ENCODE measurements at places on chromosomes 6 and 20.

DNA sequence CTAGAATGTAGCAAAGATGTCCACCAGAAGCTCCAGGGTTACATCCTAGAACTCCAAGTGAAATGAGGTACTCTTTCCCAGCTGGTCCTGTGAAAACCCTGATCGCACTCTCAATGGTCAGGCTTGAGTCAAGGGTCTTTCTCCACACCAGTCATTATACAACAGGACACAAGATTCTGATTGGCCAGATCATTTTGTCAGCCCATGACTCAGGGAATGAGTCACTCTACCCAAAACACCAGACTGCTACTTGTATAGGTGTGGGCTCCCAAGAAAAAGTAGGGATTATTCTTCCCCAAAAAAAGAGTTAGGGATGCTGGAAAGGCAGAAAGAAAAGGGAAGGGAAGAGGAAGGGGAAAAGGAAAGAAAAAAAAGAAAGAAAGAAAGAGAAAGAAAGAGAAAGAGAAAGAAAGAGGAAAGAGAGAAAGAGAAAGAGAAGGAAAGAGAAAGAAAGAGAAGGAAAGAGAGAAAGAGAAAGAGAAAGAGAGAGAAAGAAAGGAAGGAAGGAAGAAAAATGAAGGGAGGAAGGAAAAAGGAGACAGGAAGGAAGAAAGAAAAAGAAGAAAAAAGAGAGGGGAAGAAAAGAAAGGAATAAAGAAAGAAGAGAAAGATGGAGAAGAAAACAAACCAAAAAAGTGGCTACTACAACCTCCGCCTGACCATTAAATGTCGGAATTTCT lies 30.5 kb downstream of the ANKEF1 start:
- no peak for DNase-seq

DNA sequence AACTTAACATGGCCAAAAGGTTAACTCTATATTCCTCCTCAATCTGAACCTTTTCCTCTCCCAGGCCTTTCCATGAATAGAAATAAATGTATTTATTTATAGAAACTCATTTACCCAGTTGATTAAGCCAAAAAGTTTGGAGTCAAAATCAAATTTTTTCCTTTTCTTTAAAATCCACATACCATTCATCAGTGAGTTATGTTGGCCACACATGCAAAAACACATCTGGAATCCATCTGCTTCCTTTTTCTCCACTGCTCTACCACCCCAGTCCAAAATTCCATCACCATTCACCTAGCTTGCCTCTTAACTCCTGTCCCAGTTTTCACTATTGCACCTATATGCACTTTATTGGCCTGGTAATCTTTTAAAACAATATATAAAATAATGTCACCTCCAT lies 62.4 kb upstream of the TMEM200A start:
- no peak for DNase-seq

DNA sequence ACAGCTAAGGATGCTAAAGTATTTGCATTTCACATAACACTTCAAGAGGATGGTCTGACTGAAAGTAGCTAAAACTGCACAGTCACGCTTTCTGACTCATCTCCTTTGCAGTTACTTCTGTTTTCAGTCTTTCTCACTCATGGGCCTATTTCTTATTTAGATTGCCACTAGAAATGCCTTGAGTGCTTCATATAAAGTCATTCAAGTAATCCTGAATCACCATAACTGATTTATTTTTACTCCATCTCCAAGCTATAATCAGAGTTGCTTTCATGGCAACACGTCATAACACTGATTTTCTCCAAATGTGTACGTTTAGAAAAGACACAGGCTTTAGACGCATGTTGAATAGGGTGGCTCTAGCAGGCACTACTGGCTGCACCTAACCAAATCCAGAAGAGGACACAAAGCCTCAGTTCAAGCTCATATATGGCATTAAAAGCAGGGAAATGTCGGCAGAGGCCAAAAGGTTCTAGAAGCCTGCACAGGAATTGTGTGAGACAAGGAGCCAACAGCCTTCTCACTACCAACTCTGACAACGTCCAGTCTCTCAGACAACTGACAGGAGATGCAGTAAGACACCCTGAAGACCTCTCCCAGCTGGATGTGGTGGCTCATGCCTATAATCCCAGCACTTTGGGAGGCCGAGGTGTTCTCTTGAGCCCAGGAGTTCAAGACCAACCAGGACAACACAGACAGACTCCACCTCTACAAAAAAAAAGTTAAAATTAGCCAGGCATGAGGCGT lies 64.1 kb upstream of the BEND6 start:
- no peak for DNase-seq

DNA sequence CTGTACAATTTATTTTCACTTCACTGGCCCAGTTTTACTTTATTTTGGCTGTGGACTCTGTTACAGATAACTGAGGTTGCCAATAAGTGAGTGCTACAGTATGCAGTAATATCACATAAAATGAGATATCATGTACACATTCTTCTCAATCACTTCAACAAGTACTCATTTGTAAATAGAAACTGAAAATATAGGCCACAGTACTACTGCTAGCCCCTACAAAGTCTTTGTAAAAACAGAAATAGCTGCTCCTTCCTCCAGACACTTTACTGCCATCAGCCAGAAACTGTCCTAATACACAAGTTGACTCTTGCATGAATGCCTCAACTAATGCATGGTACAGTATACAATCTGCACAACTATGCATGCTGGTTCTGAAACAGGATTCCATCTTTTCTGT lies 9.2 kb downstream of the DTNBP1 start:
- no peak for DNase-seq

DNA sequence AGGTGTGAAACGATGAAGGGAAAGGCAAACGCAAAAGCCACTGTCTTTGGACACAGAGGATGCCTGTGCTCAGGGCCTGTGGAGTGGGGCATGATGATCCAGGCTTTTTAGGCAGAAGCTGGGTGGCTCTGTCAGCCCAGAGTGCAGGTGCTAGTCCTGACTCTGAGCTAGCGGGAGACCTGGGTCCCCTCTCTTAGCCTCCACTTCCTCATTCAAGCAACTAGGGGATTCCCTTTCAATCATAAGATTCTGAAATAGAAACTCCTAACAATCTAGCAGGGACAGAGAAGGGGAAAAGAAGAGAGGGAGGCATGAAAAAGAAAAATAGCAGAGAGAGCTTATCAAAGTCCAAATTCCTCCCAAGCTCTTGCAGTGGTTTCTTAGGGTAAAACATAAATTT lies 7.6 kb upstream of the HIVEP2 start:
- no peak for DNase-seq

DNA sequence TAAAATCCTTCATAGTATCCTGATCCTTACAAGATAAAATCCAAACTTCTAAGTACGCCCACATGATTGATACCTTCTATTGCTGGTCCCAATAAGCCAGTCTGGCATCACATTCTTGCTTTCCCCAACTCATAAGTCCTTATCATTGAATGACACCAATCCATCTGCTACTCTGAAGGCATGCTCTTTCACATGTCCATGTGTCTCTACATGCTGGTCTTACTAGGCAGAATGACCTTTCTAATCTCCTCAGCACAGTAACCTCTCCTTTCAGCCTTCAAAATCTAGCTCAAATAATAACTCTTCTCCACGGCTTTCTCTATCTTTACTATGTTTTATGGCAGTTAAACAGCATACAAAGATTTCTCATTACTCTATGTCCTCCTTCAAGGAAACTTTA lies 71.1 kb downstream of the ASCC3 start:
- DNase-seq, result no peak

DNA sequence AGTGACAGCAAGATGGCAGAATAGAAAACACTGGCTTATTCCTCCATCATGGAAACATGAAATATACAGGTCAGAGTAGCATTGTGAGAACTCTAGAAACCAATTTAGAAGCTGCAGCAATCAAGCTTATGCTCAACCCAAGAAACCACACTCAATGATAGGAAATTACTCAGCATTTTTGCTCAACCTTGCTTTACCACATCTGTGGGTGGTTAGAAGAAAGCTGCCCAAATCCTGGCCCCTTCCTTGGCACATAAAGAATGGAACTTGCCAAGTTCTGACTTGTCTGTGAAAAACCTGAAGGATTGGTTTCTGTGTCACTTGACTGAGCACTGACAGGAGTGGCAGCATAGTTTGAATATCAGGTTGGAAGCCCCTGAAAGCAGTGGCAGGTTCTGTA lies 108.0 kb upstream of the MOCS1 start:
- DNase-seq, result no peak

GRCh38 chr6:14211562-14211942 lies 94.0 kb downstream of the CD83 start:
- DNase-seq, result no peak

DNA sequence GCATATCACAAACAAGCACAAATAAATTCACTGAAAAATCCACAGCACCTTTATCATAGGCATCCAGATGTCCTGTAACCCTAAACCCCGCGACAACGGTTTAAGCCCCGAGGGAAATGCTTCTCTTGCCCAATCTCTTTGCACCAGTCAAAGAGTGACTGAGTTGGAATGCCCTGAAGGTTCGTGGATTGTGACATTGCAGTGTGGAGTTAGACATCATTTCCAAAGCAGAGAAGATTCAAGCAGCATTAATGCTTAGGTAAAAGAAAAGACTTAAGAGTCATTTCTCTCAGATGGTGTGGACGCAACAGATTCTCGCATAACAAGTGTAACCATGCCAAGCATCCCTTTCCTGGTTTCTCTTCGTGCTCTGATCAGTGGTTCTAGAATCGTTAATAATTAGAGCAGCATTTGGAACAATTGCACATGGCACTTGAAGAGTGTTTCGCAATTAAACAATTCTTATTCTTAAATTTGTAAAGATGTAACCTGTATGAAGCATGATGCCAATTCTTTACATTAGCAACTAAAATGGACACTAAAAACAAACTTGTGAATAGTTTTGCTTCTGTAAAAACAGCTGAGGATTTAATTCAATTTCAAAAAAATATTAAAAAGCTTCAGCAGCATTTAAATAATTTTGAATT lies 121.6 kb downstream of the HIVEP2 start:
- DNase-seq, result no peak

GRCh38 chr6:36015666-36016065 lies 8.8 kb downstream of the SLC26A8 start:
- no peak for DNase-seq

DNA sequence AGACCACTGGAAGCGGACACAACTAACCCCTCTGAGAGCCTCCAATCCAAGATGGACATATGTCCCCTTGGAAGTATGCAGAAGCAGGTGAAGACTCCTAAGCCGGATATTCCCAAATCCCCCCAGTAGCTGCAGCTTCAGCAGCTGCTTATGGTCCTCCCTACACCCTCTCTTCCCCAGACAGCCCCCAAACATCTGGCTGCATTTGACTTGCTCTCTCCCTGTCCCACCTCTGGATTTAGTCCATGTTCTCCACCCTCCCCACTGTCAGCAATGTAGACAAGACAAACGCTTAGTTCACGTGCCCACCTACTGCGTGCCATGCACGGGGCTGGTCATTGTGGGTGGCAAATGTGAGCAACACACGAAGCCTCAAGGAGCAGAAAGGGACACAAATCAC lies 4.6 kb upstream of the ADAM33 start:
- DNase-seq, result no peak

- DNase-seq, result no peak
Measured at GRCh38 chr20:60806354-60806753, 445.7 kb upstream of the CDH4 start.

- DNase-seq, result no peak
Measured at GRCh38 chr6:53530780-53531386, 14.0 kb downstream of the GCLC start.

DNA sequence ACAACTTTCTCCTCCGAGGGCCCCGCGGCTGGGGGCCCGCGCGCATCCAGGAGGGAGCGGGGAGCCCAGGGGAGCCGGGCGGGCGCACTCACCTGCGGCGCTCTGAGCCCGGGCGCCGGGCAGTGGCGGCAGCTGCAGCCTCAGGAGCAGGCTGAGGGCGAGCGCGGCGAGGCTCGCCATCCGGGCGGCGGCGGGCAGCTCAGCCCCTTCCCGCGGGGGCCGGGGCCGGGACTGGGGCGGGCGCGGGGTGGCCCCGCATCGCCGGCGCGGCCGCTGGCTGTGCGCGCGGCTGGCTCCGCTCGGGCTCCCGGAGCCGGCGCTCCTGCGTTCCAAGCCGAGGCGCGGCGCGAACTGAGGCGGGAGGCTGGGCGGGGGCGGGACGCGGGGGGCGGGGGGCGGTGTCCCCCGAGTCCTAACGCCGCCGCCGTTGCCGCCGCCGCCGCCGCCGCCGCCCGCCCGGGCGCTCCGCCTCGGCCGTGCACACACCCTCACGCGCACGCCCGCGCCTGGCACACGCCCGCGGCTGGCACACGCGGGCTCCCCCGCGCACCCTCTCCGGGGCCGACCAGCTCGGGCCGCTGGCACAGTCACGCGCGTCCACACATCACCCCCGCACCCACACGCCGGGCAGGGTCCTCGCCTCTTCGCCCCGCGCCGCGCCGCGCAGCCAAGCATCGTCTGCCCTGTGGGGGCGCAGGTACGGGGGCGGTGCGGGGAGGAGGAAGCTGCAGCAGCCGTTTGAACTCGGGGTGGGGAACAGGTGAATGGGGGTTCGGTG lies at the start of gene PTPRT:
Gene PTPRT (minus strand): TSS at position 353 of the 778 bp plus-strand sequence. CDS start 173 bp downstream, at position 180.
- DNase-seq, result no peak

DNA sequence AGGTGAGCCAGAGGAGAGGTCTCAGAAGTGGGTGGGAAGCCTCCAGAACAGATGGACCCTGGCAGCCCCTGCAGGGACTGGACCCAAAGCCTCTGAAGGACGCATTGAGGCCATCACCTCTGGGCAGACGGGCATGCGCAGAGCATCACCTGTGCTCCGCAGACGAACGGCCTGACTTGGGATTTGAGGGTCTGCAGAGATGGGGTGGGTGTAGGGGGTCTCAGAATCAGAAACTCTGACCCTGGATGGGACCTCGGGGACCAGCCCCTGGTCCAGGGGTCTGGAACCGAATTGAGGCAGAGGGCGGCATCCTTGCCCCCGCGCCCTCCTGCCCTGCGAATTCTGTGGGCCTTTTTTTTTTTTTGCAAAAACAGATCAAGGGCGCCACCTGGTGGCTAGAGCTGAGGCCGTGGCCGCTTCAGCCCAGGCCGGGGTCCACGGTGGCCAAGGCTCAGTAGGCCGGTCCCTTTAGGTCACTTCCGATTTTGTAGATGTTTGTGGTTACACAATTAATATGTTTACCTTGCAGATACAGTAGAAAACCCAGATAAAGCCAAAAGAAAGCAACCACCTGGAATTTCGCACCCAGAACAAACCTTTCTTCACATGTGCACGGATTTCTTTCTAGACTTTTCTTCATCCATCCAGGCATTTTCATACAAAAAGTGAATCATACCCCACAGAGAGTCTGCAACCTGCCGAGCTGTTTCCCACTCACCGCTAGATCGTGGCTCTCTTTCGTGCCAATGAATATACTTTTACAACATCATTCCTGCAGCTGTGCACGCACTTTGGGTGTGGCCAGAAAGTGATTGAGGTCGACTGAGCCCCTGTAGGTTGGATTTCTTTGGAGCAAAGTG lies 25.9 kb downstream of the ZBP1 start:
- DNase-seq, result no peak

DNA sequence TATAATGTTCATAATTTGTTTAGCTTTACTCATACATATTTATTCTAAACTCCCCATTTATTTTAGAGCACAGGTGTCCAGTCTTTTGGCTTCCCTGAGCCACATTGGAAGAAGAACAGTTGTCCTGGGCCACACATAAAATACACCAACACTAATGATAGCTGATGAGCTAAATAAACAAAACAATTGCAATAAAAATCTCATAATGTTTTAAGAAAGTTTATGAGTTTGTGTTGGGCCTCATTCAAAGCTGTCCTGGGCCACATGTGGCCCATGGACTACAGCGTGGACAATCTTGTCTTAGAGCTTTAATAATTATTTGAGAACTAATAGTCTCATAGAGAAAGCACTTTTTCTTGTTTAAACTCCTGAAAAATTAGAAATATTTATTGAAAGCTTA lies 131.3 kb downstream of the MYO6 start:
- DNase-seq, result no peak

Measured in NCI-H1694 (cell line).